Lower leg skin (tissue), 4 donors: ENCODE measurements at places on chromosomes 6 and 20.

DNA sequence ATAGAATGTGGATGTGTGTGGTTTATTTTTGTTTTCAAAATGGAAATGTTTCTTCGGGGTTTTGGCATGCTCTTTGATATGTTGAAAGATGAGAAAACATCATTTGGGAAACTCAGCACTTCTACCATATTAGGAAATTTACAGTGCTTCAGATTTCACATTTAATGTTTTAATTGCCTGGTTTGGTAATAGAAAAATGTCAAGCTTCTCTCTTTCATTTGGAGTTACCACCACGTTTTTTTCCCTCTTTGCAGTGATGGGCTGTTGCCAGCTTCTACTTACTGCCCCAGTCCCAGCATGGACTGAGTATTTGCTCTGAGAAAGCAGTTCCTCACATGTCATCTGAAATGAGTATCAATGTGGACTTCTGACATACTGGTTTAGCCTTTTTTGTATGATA lies 267.7 kb downstream of the PRL start:
- no peak for DNase-seq

- DNase-seq, result no peak
Observed at GRCh38 chr6:157989541-157990289, 8.1 kb downstream of the SYNJ2 start.

GRCh38 chr6:33813246-33813904 lies 9.6 kb upstream of the MLN start:
- DNase-seq, result no peak

DNA sequence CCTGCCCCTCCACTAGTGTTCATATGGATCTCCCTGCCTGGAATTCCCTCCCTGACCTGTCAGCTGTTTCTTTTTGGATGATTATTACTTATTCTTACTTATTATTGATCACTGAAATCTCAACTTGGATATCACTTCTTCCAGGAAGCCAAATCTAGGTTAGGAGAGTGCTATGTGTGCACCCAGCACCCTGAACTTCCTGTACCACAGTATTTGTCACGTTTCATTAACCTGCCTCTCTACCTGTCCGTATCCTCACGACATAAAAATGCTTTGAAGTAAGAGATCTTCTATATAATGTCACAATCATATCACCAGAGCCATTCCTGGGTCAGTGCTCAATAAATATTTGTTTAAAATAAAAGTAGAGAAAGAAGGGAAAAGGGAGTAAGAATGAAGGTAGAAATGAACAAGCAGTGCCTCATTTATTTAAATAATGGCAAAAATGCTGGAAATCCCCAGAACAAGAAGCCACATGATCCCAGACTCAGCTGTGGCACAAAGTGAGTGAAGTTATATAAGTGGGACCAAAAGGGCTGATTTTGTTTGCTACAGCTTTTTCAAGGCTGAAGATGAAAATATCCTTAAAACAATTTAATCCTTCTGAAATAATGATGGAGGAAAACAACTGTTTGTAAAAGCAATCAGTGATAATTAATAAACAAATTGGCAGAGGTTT lies 88.0 kb upstream of the MANEA start:
- DNase-seq, result no peak

GRCh38 chr6:12602951-12603672 lies 113.5 kb upstream of the PHACTR1 start:
- DNase-seq, result no peak

GRCh38 chr6:130385064-130385695 lies 19.4 kb downstream of the TMEM200A start:
- no peak for DNase-seq

- DNase-seq, result no peak
Observed at GRCh38 chr6:119535332-119535731, 185.8 kb upstream of the MAN1A1 start.

GRCh38 chr6:31396422-31397152 lies 6.8 kb upstream of the MICA start:
- DNase-seq, result peak; percentile 86

GRCh38 chr6:71855406-71855805 lies 30.9 kb upstream of the RIMS1 start:
- no peak for DNase-seq
